ENCODE measurements at places on chromosomes 16 and 17. TPM values are rescaled to one million over a fixed set of nuclear protein-coding genes. Genes with fewer than 3 reads are reported as not detected.

MYO15A gene
- 0.31 TPM for total RNA-seq

XAF1 gene
- not detected for total RNA-seq

CANT1 gene
- 87.9 TPM for total RNA-seq

CDRT15 gene
- total RNA-seq: not detected

HOXB1 gene
- total RNA-seq: not detected

ZFP3 gene
- 0.81 TPM for total RNA-seq

KCNG4 gene
- total RNA-seq: not detected

SCGB1C2 gene
- not detected for total RNA-seq

GP1BA gene
- not detected for total RNA-seq

ASB16 gene
- not detected for total RNA-seq

GAST gene
- not detected for total RNA-seq

CENPX gene
- 201 TPM for total RNA-seq

EXOC3L1 gene
- 0.27 TPM for total RNA-seq

ZNF276 gene
- 16.9 TPM for total RNA-seq

ZNF750 gene
- not detected for total RNA-seq

PIK3R6 gene
- total RNA-seq: 0.07 TPM

MAP2K3 gene
- 121 TPM for total RNA-seq

BIRC5 gene
- total RNA-seq: 103 TPM

GRB7 gene
- 5.0 TPM for total RNA-seq

ITGAL gene
- 0.20 TPM for total RNA-seq

ANKRD40CL gene
- total RNA-seq: not detected
